ENCODE measurements at places on chromosomes 11 and 22. TPM values are rescaled to one million over a fixed set of nuclear protein-coding genes. Genes with fewer than 3 reads are reported as not detected.

GRCh38 chr11:34223021-34223813 lies 117.8 kb downstream of the NAT10 start:
- no peaks in the 10 kb centered on the region for H3K4me1 ChIP-seq
- H3K27me3 ChIP-seq, result no peaks in the 10 kb centered on the region
- no peaks in the 10 kb centered on the region for H3K36me3 ChIP-seq

DNA sequence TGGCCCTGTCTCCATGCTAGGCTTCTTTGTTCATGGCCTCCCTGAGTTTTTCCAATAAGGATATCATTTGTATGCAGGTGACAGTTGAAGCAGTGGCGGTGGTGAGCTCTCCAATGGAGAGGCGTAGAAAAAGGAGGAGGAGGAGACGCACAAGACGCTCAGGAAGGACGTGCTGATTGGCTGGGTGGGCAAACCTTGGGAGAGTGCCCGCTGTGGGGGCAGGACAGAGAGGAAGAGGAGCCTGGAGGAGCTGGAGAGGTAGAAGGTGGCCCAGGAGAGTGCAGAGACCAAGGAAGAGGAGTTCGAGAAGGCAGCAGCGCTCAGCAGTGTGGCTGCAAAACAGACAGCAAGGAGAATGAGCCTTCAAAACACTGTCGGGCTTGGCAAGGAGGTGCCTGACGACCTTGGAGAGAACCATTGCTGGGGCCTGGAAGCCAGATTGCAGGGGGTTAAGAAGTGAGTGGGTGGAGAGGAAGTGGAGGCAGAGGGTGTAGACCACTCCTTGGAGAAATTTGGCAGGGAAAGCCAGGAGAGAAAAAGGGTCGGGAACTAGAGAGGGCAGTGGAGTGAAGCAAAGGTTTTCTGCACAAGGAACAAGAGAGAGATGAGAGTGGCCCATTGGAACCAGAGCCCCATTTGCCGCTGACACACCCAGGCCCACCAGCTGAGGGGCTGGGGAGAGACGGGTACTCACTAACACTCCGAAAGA lies 7.5 kb downstream of the CLCF1 start:
- no peaks in the 10 kb centered on the region for H3K27me3 ChIP-seq
- DNase-seq, result no peak
- H3K4me3 ChIP-seq, result no peak overlapping the region
- H3K36me3 ChIP-seq, result no peaks in the 10 kb centered on the region
- peaks cover 72% of the 10 kb centered on the region for H3K4me1 ChIP-seq

- no peaks in the 10 kb centered on the region for H3K27me3 ChIP-seq
- no peak overlapping the region for H3K27ac ChIP-seq
- no peaks in the 10 kb centered on the region for H3K36me3 ChIP-seq
- DNase-seq, result no peak
Measured at GRCh38 chr11:122202161-122202950, 86.3 kb upstream of the BLID start.

IGSF22 gene
- 1.7 TPM for total RNA-seq

DNA sequence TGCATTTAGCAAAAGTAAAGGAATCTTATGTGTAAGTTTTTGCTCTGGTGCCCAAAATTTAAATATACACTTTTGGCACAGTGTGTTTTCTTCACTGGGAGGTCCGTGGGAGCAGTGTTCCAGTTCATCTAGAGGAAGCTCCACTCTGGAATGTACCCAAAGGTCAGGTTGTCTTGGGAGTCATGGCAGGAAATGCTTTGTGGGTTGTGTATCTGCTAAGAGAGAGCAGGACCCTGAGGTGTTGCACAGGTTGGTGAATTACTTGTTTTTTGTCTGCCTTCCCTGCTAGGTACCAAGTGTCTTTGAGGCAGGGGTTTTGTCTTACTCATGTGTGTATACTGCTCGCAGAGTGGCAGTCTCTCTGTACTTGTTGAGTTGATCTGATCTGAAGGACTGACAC lies 37.3 kb downstream of the DIXDC1 start:
- DNase-seq, result no peak
- H3K27me3 ChIP-seq, result peaks cover 12% of the 10 kb centered on the region
- H3K4me1 ChIP-seq, result peaks cover 6% of the 10 kb centered on the region
- no peaks in the 10 kb centered on the region for H3K36me3 ChIP-seq

- H3K36me3 ChIP-seq, result no peaks in the 10 kb centered on the region
- no peak overlapping the region for H3K27ac ChIP-seq
- peaks cover 18% of the 10 kb centered on the region for H3K4me1 ChIP-seq
- H3K4me3 ChIP-seq, result no peak overlapping the region
- no peaks in the 10 kb centered on the region for H3K27me3 ChIP-seq
- no peak for DNase-seq
Measured at GRCh38 chr11:102564110-102564509, 33.6 kb upstream of the MMP7 start.

GRCh38 chr11:100434821-100435641 lies 252.1 kb upstream of the ARHGAP42 start:
- DNase-seq, result no peak
- H3K27ac ChIP-seq, result no peak overlapping the region
- no peaks in the 10 kb centered on the region for H3K4me1 ChIP-seq
- H3K4me3 ChIP-seq, result no peak overlapping the region

DNA sequence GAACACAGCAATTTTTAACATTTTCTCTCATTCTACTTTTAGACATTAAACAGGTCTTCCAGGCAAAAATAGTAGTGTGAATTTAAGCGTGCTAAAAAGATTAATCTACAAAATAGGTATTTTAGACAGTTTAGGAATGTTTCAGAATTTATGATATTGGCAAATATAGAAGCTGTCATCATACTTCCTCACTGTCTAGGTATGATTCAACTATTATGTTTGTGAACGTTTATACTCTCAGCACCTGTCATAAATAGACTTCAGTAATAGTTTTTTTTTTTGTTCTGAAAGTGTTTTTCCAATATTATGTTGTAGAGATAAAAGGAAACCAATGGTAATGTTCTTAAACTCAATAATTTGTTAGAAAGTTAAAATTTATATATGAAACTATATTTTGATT lies 103.0 kb downstream of the ARHGAP42 start:
- DNase-seq, result no peak
- no peaks in the 10 kb centered on the region for H3K36me3 ChIP-seq
- H3K27ac ChIP-seq, result no peak overlapping the region
- no peaks in the 10 kb centered on the region for H3K27me3 ChIP-seq
- H3K4me1 ChIP-seq, result no peaks in the 10 kb centered on the region
- H3K4me3 ChIP-seq, result no peak overlapping the region

DNA sequence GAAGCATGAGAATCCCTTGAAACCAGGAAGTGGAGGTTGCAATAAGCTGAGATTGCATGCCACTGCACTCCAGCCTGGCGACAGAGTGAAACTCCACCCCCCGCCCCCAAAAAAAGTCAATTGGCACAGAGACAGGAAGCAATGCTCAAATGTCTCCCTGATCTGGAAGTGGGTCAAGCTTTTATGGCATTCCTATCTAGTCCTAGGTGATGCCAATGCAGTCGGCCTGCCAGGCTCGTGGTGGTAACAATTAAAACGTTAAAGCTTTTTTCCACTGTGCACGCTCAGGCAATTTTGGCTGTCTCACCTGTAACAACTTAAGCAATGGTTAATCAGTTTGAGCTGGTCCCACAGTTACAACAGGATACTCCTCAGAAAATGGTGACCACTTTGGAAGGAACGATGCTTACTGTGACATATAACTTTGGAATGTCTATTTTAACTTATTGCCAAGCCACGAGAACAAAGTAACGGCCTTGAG lies 18.9 kb upstream of the PISD start:
- peaks cover 11% of the 10 kb centered on the region for H3K4me1 ChIP-seq
- no peak overlapping the region for H3K4me3 ChIP-seq
- H3K27me3 ChIP-seq, result no peaks in the 10 kb centered on the region
- no peak overlapping the region for H3K27ac ChIP-seq
- peaks cover 18% of the 10 kb centered on the region for H3K36me3 ChIP-seq

GRCh38 chr11:72935700-72936099 lies 121.5 kb downstream of the ATG16L2 start:
- H3K4me3 ChIP-seq, result no peak overlapping the region
- no peak for DNase-seq
- H3K27me3 ChIP-seq, result no peaks in the 10 kb centered on the region
